Renal cortical epithelial cell (primary cell): ENCODE measurements at places on chromosomes 11 and 22. TPM values are rescaled to one million over a fixed set of nuclear protein-coding genes. Genes with fewer than 3 reads are reported as not detected.

GRCh38 chr22:49599691-49600455 lies 227.8 kb downstream of the BRD1 start:
- no peak for DNase-seq

DNA sequence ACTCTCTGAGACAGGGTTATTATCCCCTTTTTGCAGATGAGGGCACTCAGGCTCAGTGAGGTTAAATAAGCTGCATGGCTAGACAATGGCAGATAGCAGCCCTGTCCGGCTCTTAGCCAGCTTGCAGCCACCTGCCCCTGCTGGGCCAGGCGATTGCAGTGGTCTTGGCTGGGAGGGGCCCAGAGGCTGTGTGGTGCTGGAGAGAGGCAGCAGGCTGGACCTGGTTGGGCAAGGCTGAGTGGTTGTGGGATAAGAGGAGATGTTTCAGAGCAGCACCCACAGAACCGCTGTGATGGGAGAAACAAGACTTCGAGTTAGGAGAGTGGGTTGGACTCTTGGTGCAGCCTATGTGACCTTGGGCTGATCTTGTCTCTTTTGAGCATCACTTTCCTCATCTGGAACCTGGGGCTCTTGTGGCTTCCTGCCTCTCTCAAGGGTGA lies 25.5 kb downstream of the PTPRJ start:
- DNase-seq = no peak

- no peak for DNase-seq
Measured at GRCh38 chr11:57205041-57205641, 23.4 kb downstream of the LRRC55 start.

DNA sequence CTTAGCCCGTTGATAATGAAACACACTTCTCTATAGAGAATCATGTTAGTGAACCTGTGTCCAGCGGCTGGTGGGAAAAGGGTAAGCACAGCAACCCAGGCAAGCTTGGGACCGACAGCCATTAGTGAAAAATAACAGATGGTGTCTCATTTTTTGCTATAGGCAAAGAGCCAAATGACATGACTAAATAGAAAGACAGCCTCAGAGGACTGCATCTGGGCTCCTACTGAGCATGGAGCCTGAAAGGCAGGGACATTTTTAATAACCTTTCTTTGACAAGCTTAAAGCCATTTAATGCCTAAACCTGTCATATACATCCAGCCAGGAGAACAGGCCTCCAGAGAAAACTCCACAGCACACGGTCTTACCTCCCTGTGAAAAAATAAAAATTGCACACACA lies 67.0 kb downstream of the FANCF start:
- no peak for DNase-seq

- DNase-seq = no peak
Measured at GRCh38 chr11:70420008-70420464, 21.7 kb downstream of the CTTN start.

DNA sequence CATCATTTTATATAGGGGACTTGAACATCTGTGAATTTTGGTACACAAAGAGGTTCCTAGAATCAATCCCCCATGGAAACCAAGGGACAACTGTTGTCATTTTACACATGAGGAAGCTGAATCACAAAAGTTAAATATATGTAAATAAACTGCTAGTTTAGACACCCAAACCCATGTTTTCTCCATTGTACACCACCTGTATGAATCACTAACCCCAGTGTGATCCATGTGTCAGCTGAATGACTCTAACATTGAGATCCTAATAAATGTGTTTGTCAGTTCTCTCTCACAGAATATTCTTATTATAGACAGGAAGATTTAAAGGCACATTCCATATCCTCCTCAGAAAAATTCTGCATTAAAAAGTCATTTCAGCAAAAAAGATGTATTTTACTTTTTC lies 83.3 kb downstream of the ATG16L2 start:
- peak; percentile 36 for DNase-seq

GRCh38 chr11:8661001-8661795 lies 21.3 kb downstream of the TRIM66 start:
- DNase-seq = no peak

- peak; percentile 42 for DNase-seq
Measured at GRCh38 chr11:34331329-34331728, 26.5 kb downstream of the ABTB2 start.

GRCh38 chr11:1297576-1298473 lies 11.6 kb downstream of the TOLLIP start:
- DNase-seq = no peak

DNA sequence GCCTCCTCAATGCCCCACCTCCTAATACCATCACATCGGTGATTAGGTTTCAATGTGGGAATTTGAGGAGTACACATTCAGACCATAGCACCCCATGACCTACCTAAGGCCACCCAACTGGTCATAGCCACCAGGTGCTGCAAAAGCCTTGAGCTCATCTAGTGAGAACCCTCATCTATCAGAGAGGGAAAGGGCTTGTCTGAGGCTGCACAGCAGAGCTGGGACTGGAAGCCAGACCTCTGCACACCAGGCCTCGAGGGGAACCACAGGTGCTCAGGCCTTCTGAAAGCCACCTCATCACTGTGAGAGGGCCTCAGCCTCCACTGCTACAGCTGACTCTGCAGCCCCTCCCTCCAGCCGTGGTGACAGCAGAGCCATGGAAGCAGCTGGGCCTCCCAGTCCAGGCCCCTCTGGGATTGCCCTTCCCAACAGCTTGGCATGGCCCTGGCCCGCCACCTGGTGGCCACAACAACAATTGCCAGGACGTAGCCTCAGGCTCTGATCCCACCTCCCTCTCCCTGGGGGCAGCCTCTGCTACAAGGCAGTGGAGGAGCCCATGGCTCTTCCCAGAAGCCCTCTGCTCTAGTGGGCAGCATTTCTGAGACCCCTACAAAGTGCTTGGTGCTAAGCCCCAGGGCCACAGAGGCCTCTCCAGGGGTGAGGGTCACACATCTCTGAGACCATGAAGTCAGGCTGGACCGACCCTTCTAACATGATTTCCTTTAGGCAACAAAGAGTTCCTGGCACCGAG lies 41.0 kb upstream of the PRDM11 start:
- no peak for DNase-seq

The PATE2 gene
- 0.20 TPM in 1 of 2 replicates, not detected in the other for total RNA-seq

The GRIK4 gene
- total RNA-seq = under 0.01 TPM in 1 of 2 replicates, not detected in the other

The GAL gene
- total RNA-seq = 0.87 TPM in 1 of 2 replicates, not detected in the other
